ENCODE measurements at places on chromosomes 2 and 18. TPM values are rescaled to one million over a fixed set of nuclear protein-coding genes. Genes with fewer than 3 reads are reported as not detected.

- no peak for DNase-seq
Measured at GRCh38 chr2:241924069-241924908, 54.8 kb downstream of the RTP5 start.

GRCh38 chr2:192887337-192887736 is 692.6 kb upstream of the TMEFF2 start:
- DNase-seq = no peak

DNA sequence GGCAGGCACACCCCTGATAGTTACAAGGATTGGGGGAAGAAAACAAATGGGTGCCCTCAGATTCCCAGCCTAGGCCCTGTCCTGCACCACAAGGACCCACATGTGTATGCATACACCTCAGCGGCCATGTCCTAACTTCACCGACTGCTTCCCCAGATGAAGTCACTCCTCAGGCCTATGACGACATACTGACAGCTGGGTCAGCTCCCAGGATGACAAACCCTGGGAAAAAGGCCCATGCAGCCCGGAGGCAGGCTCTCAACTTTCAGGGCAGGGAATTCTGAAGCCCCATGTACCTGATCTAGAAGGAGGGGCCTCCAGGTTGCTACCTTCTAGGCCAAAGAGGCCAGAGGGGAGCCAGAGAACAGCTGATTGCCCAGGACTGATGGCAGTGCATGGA is 11.0 kb upstream of the PLEKHM3 start:
- DNase-seq = no peak

GRCh38 chr2:180559771-180560170 is 420.6 kb upstream of the UBE2E3 start:
- DNase-seq = no peak

GRCh38 chr2:95149397-95149984 is 10.2 kb downstream of the ZNF514 start:
- DNase-seq = no peak

- DNase-seq = no peak
Measured at GRCh38 chr2:226429476-226429875, 370.1 kb downstream of the IRS1 start.

DNA sequence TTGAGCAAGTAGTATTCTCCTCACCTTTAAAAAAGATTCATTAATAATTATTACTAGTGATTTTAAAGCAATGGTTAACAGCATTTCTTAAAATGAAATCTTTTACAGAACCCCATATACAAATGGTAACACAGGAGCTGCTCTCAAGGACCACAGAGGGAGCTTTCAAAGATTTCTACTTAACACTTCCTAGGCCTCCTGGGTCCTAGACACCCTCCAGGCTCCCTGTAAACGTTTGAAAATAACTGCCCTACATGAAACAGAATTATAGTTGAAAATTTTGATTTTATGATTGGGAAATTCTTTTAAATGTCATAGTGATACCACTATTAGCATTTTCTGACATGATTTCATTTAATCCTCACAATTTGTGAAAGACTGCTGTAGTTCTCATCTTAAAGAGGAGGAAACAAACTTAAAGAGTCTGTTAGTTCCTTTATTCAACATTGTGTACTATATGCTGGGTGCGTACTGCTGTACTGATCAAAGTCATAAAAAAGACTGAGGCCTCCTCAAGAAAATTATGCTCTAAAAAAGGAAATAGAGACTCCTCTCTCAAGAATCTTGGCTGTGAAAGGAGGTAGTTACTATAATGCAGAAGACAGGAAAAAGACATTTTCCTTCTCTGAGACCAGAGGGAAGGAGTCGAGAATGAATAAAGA is 10.6 kb downstream of the CUL3 start:
- DNase-seq = no peak

DNA sequence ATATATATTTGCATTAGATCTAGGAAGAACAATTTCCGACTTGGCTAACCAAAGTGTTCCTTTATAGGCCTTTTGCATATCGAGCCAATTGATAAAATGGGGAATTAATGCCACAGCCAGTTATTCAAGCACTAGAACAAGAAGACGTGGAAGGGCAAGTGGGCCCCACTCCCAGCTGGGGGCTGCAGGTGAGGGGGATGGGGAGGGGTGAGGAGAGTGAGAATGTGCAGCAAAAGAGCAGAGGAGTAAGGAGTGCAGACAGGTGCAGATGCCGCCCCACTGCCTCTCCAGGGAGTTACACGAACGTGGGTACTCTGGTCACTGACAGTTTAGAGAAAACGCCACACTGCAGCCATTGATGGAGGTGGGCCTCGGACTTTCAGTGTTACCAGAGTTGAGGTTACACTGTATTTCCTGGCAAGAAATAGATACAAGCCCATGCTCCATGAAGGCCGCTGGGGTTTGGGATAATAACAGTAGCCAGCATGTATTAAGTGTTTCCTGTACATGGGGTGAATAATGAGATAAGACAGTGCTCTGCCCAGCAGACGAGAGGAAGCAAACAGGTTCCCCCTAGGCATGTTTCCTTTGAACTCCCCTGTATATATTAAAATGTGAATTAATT is 40.9 kb downstream of the GORASP2 start:
- DNase-seq = no peak

- DNase-seq = no peak
Measured at GRCh38 chr2:60002183-60002867, 551.1 kb downstream of the BCL11A start.

DNA sequence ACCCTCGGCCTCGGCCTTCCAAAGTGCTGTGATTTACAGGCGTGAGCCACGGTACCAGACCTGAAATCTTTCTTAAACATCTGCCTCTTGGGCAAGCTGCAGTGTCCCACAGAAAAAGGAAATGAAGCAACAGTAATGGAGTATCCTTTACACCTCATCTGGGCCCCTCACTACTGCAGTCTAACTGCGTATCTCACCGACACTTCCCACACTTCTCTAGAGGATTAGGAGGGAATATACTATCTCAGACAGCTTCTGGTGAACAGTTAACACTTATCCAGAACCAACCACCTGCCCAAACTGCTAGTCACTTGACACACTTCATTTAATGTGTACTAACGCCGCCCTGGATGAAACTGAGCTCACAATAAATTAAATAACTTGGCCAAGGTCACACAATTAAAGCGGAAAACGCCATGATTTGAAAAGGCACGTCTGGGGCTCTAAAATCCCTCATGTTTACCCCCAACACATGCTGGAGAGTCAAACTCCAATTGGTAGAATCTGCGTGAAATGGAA is 993 bp downstream of the COX7A2L start:
- DNase-seq = no peak

GRCh38 chr18:44520981-44521667 is 159.6 kb upstream of the SETBP1 start:
- no peak for DNase-seq

DNA sequence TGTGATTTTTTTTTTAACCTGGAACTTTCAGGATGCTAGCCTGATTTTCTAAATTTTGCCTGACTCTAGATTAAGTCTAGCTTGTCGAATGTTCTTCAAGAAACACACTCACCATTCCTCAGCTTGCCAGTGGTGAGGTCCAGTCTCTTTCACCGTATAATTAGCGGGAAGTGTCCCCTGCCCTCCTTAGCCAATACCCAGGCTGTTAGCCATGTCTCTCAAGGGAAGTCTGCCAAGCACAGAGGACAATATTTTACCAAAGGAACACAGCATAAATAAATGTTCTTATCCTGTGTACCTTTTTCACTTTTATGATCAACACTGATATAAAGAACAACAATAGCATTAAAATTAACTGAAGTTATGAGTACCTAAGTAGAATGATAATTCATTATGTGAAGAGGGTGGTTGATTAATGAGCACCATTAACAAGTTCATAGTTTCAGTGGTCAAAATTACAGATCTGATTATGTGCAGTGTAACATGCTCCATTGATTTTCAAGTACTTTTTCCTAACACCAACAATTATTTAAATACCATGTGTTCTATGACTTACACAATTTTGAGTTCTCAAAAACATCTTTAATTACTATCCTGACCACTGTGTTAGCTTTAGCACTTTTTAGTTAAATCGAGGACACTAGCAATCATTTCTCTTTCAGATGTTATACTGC is 445.8 kb upstream of the RAB12 start:
- DNase-seq = no peak

GRCh38 chr2:108571286-108571685 is 37.0 kb downstream of the LIMS1 start:
- DNase-seq = no peak

DNA sequence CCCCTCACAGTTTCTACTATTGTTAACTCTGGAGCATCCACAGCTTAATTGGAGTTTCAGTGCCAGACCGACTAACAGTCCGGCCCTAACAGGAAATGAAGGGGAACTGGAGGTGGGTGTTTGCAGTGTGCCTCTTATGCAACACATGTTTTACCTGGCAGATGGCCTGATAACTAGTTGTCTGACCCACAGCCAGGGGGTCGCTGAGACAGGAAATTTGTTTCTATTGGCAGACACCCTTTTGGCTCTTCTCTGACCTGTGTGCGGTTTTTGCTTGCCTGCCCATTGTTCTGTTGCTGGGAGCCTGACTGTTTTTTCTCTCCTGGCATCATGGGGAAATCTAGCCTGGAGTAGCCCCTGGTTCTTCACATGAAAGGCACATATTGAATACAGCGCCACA is 1329.8 kb downstream of the DSC3 start:
- DNase-seq = no peak

- no peak for DNase-seq
Measured at GRCh38 chr18:59957957-59958356, 58.2 kb downstream of the PMAIP1 start.

DNA sequence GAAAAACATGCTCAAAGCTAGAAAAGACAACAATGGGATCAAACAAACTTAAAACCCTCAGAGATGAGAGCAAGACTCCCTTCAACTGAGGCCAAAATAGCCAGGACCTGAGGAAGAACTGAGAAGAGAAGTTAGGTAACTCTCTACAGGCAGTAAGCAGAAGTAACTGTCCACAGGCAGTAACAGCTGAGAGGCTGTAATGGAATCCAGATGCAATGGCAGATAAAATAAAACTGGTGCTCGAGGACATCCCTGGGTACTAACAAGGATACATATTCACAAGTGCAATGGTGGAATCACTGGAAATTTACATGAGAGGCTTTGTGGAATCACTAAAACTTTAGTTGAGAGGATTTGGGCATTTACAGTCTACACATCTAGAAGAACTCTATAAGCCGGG is 30.4 kb upstream of the C2orf66 start:
- no peak for DNase-seq

DNA sequence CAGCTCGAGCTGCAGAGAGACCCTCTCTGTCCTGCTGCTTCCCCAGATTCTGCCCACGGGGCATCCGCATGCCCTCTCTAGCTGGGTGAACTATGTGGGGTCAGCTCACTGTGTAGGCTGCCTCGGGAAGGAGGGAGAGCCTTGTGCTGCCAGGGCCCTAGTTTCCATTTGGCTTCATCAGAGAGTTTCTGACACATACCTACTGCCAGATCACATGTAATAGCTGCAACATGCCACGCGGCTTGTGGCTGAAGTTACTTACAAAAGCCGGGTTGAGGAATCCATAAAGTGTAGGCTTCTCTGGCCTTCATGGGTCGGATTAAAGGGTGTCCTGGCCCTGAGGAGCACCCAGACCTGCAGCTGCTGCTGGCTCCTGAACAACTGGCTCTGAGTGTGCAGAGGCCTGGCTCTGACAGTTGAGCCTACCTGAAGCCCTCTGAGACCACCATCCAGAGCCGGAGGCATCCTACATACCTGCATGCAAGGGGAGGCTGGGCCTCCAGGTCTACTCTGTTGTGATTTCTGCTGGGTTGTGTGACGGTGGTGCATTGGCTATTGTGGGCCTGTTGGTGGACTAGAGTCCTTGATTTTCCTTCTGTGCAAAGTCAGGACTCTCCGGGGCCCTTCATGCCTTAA is 130.0 kb downstream of the SH3RF3 start:
- DNase-seq = no peak

- no peak for DNase-seq
Measured at GRCh38 chr2:106563195-106563594, 76.0 kb downstream of the CD8B2 start.

DNA sequence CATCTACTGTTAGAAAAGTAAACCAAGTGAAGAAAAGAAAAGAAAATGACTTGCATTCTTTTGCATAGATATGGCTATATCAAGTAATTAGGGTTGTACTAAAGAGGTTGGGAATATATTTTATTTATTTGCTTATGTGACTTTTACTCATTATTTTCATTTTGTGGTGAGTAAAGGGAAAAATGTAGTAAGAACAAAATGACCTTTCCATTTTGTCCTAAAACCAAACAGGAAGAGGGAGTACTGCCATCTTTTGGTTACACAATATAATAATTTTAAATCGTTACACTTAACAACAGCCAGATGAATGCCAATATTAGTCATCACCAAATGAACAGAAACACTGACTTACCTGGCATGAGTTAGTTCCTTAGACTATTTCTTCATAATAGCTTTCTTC is 47.3 kb upstream of the NDUFV2 start:
- DNase-seq = peak; percentile 34

GRCh38 chr2:69166812-69167468 is 154.0 kb downstream of the ANTXR1 start:
- no peak for DNase-seq

- no peak for DNase-seq
Measured at GRCh38 chr2:134558208-134558830, 160.5 kb downstream of the TMEM163 start.

- DNase-seq = no peak
Measured at GRCh38 chr2:233060980-233061590, 943 bp downstream of the INPP5D start.

DNA sequence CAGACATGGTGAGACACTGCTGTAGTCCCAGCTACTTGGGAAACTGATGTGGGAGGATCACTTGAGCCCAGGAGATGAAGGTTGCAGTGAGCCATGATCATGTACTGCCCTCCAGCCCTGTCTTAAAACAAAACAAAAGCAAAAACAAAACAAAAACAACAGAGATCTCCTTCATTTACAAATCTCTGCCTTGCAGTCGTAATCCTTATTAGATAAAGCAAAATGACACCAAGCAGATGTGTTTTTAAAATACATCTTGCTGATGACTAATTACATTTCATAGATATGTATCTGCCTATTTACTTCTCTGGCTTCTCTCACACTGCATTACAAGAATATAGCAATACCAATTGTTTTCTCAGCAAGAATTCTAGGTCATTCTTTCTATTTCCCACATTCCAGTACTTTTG is 22.8 kb downstream of the NFE2L2 start:
- no peak for DNase-seq

The DLX1 gene
- 21.6 TPM for total RNA-seq

The DLGAP1 gene
- 57.1 TPM for total RNA-seq

The FOXI3 gene
- total RNA-seq = 0.41 TPM

The LPIN2 gene
- total RNA-seq = 28.5 TPM

The GAL3ST2 gene
- 0.41 TPM for total RNA-seq

The CDKL4 gene
- total RNA-seq = 14.7 TPM

The KCNE4 gene
- total RNA-seq = 2.4 TPM

The PIGN gene
- 50.1 TPM for total RNA-seq

The GPC1 gene
- 38.7 TPM for total RNA-seq

The REG1B gene
- total RNA-seq = not detected

The CXCR1 gene
- total RNA-seq = under 0.01 TPM

The ATOH8 gene
- 2.0 TPM for total RNA-seq

The MGAT4A gene
- 38.3 TPM for total RNA-seq

The MAPK4 gene
- total RNA-seq = 23.6 TPM

The SLC11A1 gene
- total RNA-seq = 0.82 TPM

The SERPINB2 gene
- not detected for total RNA-seq

Data from frontal cortex (tissue), 4 donors.